ENCODE measurements at places on chromosomes 16 and 17.

GRCh38 chr17:64306850-64307463, 43.9 kb upstream of the TEX2 start:
- H3K27ac ChIP-seq = no peak overlapping the region
- peak; percentile 65 for DNase-seq
- H3K4me3 ChIP-seq = no peak overlapping the region
- H3K36me3 ChIP-seq = no peaks in the 10 kb centered on the region

GRCh38 chr16:75624921-75625334, 1.8 kb upstream of the ADAT1 start:
- H3K36me3 ChIP-seq = peaks cover 60% of the 10 kb centered on the region
- H3K4me1 ChIP-seq = peaks cover 25% of the 10 kb centered on the region
- DNase-seq = no peak
- H3K27ac ChIP-seq = peak overlapping the region; percentile 74
- H3K27me3 ChIP-seq = no peaks in the 10 kb centered on the region

- no peak for DNase-seq
- no peaks in the 10 kb centered on the region for H3K36me3 ChIP-seq
- H3K27ac ChIP-seq = no peak overlapping the region
- peaks cover 7% of the 10 kb centered on the region for H3K27me3 ChIP-seq
Measured at GRCh38 chr17:3923466-3924190, 7.4 kb upstream of the P2RX1 start.

DNA sequence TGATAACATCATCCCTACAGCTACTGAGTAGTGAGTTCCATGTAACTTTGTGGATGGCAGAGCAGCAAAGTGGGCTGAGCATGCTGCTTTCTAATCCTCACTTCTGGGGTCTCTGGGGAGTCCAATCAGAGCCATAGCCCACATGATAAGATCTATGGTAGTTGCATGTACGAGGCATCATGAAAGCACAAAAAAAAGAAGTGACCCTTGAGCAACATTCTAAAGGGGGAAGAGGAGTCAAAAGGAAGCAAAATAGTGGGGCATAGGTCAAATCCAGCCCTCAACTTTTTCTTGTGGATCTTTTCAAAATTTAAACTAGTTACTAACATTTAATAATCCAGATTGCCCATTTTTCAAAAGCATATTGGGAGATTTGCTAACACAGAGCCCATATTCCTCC, 208.5 kb upstream of the TOX3 start:
- no peak for DNase-seq
- H3K27ac ChIP-seq = no peak overlapping the region
- no peaks in the 10 kb centered on the region for H3K4me1 ChIP-seq
- no peaks in the 10 kb centered on the region for H3K27me3 ChIP-seq
- no peaks in the 10 kb centered on the region for H3K36me3 ChIP-seq

DNA sequence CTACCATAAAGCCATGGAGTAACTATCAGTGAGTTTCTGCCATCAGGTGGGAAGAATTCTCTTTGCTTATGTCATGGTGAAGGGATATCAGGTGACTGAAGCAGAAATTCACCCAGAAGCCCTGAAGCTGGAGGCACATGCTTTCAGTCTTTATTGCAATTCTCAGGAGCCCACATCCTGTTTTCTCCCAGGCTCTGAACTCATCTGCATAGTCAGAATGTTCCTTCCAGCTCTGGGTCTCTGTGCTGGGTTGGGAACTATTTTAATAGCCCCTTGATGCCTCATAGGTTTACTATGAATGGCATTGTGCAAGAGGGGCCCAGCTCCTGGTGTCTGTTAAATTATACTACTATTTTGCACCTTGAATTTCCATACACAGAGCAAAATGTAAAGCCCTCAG, 198.4 kb upstream of the SOX9 start:
- H3K27me3 ChIP-seq = peaks cover 22% of the 10 kb centered on the region
- peaks cover 11% of the 10 kb centered on the region for H3K4me1 ChIP-seq

- H3K4me3 ChIP-seq = no peak overlapping the region
- no peak overlapping the region for H3K27ac ChIP-seq
- H3K4me1 ChIP-seq = peaks cover 12% of the 10 kb centered on the region
- H3K27me3 ChIP-seq = no peaks in the 10 kb centered on the region
- no peak for DNase-seq
- no peaks in the 10 kb centered on the region for H3K36me3 ChIP-seq
Measured at GRCh38 chr17:65745241-65745640, 183.8 kb upstream of the AXIN2 start.

- H3K27me3 ChIP-seq = peaks cover 23% of the 10 kb centered on the region
- H3K36me3 ChIP-seq = peaks cover 6% of the 10 kb centered on the region
- peak overlapping the region; percentile 46 for H3K4me3 ChIP-seq
- H3K4me1 ChIP-seq = peaks cover 20% of the 10 kb centered on the region
- no peak overlapping the region for H3K27ac ChIP-seq
Measured at GRCh38 chr16:85869785-85870558, 29.0 kb upstream of the IRF8 start.

DNA sequence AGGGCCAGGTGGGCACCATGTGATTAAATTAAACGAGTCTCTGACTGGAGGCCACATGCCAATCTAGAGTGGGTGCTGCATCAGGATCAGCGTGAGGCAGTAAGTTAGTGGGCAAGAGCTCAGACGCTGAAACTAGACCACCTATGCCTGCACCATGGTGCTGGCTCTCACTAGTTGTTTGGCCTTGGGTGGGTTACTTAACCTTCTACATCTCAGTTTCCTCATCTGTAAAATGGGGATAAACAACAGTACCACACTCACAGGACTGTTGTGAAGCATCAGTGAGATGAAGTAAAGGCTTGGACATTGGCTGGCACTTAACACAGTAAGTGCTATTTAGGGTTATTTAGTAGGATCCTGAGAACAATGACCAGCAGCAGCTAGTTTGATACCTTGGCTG, 5.9 kb downstream of the NDUFAB1 start:
- peaks cover 3% of the 10 kb centered on the region for H3K4me1 ChIP-seq
- H3K4me3 ChIP-seq = no peak overlapping the region
- peaks cover 51% of the 10 kb centered on the region for H3K36me3 ChIP-seq
- no peak for DNase-seq
- H3K27me3 ChIP-seq = no peaks in the 10 kb centered on the region

DNA sequence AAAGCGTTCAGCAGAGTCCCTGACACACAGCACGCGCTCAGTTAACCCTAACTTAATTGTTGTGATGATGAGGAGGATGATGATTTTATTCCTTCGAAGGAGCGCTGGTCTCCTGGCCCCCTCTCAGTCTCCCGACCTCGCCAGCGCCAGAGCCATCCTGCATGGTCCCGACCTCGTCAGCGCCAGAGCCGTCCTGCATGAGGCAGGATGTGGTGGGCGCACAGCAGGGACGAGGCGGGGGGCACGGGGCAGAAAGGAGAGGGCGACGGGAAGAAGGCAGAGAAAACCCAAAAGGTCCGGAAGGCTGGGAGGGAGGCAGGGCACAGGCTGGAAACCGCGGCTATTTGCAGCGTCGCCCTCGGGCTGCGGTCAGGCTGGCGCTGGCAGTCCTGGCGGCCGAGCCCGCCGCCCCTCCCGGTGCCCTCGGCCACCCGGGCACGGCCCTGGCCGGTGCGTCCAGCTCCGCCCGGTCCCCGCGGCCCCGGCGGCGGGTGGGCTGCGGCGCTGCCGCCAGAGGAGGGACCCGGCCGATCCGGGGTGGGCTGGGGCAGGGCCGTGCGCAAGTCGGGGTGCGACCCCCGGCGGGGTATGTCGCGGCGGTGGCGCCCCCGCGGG, 3.0 kb upstream of the TAC4 start:
- peak; percentile 33 for DNase-seq
- peaks cover 80% of the 10 kb centered on the region for H3K27me3 ChIP-seq
- H3K4me1 ChIP-seq = peaks cover 5% of the 10 kb centered on the region

DNA sequence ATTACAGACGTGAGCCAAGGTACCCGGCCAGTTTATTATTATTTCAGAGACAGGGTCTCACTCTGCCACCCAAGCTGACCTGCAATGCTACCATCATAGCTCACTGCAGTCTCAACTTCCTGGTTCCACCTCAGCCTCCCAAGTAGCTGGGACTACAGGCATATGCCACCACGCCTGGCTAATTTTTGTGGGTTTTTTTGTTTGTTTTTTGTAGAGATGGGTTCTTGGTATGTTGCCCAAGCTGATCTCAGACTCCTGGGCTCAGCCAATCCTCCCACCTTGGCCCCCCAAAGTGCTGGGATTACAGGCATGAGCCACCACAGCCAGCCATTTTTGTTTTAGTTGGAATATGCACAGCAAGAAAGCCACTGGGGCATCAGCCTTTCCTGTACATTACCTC, 115.7 kb downstream of the MRM1 start:
- DNase-seq = no peak
- H3K4me3 ChIP-seq = no peak overlapping the region
